ENCODE measurements at places on chromosomes 7 and 10. TPM values are rescaled to one million over a fixed set of nuclear protein-coding genes. Genes with fewer than 3 reads are reported as not detected.

Gene DENND10
- total RNA-seq: 21.6 TPM

Gene AKR1C1
- total RNA-seq: 3.0 TPM

Gene CDK13
- 102 TPM for total RNA-seq

Gene KAZALD1
- total RNA-seq: not detected

Gene CCL24
- not detected for total RNA-seq

Gene CHST15
- 2.4 TPM for total RNA-seq

Gene NUDCD3
- total RNA-seq: 118 TPM

Gene FGF8
- not detected for total RNA-seq

Gene SNX10
- 6.6 TPM for total RNA-seq

Gene VWDE
- total RNA-seq: 3.5 TPM

Gene PKD2L1
- total RNA-seq: not detected

Gene TBC1D12
- not detected for total RNA-seq

Gene PNLIPRP3
- total RNA-seq: not detected

Gene FZD1
- total RNA-seq: not detected

Gene SFRP5
- total RNA-seq: 13.6 TPM

Gene NRCAM
- total RNA-seq: 42.9 TPM

Gene CDC14C
- total RNA-seq: not detected

Gene JAZF1
- total RNA-seq: 4.3 TPM

Gene NOS3
- total RNA-seq: 1.8 TPM

Gene VOPP1
- 47.0 TPM for total RNA-seq

Gene UTF1
- total RNA-seq: not detected

Gene VAX1
- total RNA-seq: not detected

Gene ADGRA1
- total RNA-seq: not detected

Gene CPED1
- not detected for total RNA-seq

Gene FAM170B
- total RNA-seq: not detected

Gene MYL7
- total RNA-seq: not detected

Gene EN2
- total RNA-seq: not detected

Gene NRAP
- not detected for total RNA-seq

Gene ZNF804B
- total RNA-seq: not detected

Gene TMEM229A
- not detected for total RNA-seq

Gene SRRM3
- not detected for total RNA-seq

Gene IQUB
- total RNA-seq: 0.16 TPM

Gene NPSR1
- not detected for total RNA-seq

Gene COL26A1
- not detected for total RNA-seq

Gene C10orf95
- total RNA-seq: 0.52 TPM

Gene PAX4
- not detected for total RNA-seq

Gene GPR37
- total RNA-seq: not detected

Gene CDK14
- 2.8 TPM for total RNA-seq

Gene CTAGE6
- 0.96 TPM for total RNA-seq

Gene UPK3B
- 7.3 TPM for total RNA-seq

Gene CHN2
- total RNA-seq: 2.2 TPM

Gene ENKUR
- total RNA-seq: not detected

Gene TMEM213
- not detected for total RNA-seq

Gene RINT1
- total RNA-seq: 31.5 TPM

Gene ABCC2
- total RNA-seq: 6.8 TPM

Gene CREB3L2
- 12.8 TPM for total RNA-seq

Gene AGMO
- total RNA-seq: not detected

Gene GJC3
- total RNA-seq: 1.7 TPM

Gene ATG9B
- total RNA-seq: 34.6 TPM

Gene GNGT1
- total RNA-seq: not detected

Measured in naive thymus-derived CD8-positive, alpha-beta T cell (primary cell).